ENCODE measurements at places on chromosomes 2 and 18.

GRCh38 chr2:19035238-19035637 is 323.2 kb downstream of the OSR1 start:
- DNase-seq = no peak

- no peak for DNase-seq
Observed at GRCh38 chr18:78561757-78562510, 417.7 kb upstream of the SALL3 start.

DNA sequence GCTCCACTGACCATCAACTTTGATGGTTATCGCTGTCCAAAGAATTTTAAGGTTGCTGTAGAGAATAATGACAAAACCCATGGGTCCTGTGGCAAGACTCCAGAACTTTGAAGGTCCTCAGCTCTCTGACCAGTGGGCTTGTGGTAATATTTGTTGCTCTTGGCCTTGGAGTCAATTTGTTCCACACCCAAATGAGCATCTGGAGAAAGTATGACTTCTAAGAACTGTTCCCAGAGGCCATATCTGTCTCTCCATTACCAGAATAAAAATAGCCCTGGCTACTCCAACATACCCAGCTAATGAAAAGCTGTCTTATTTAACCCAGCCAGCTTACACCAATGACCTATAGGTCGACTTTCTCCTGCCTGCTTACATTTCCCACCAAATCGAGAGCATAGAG is 466.4 kb downstream of the MEIS1 start:
- no peak for DNase-seq

- DNase-seq = no peak
Observed at GRCh38 chr2:239636808-239637207, 236.0 kb upstream of the HDAC4 start.

GRCh38 chr2:149921911-149922616 is 334.5 kb upstream of the MMADHC start:
- DNase-seq = no peak

DNA sequence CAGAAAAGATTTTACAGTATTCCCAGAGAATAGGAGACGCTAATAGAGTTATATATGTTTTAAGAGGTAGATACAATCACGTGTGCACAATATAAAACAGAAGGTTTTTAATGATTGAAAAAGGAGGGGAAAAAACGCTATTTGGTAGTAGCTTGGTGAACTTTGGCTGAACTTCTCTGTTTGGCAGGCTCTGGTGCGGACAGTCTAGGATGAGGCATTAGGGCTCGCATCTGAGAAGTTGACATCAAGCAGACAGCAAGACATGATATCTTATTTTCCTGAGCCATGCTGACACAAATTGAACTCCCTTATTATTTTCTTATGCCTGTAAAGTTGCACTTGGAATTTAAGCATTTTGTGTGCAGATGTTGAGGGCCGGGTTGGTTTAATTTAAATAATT is 176.6 kb downstream of the EN1 start:
- no peak for DNase-seq

DNA sequence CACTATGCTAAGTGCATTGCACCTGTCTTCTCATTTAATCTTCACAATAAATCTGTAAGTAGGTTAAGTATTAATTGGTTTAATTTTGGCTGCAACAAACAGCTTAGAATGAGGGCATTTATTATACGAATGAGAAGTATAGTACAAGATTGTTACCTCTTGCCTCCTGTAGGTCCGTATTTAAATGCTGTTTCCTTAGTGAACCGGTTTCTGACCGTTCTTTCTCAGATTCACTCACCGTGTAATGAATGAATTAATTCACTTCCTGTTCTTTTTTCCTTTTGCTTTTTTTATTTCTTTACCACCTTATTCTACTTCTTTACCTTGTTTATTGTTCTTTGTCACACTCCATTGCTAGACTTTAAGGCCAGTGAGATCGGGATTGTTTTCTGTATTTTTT is 153.8 kb upstream of the RASGRP3 start:
- DNase-seq = no peak

DNA sequence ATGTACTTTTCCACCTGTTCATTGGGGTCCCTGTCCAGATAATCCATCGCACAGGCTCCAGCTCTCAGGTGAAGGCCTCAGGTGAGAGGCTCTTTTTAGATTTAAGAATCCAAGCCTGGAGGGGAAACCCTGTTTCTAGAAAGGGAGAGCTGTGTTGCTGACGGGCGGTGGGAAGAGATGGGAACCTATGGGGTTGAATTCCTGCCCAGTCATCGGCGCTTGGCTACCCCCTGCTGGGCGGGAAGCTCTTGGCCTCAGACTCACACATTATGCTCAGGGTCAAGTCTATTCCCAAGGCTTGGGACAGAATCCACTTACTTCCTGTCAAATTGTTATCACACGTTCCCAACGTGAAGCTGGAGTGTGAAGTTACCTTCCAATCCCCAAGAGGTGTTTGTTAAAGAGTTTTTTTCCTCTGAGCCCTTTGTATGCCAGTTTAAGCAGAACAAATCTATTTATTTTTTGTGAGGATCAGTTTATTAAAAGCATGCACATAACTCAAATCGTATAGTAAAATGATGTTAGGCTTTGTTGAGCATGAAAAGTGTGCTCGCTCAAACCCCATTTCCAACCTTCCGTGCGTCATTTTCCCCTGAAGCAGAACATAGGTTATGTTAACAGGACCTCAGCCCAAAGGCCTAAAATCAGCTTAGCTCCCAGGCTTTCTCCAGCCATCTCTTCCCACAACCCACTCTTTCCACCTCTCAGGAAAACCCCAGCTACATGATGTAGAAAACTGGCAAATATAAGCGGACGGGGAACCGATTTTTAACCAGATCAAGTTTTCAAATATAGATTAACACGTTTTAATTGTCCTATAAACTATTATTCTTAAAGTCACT is 181.7 kb upstream of the ETAA1 start:
- no peak for DNase-seq

DNA sequence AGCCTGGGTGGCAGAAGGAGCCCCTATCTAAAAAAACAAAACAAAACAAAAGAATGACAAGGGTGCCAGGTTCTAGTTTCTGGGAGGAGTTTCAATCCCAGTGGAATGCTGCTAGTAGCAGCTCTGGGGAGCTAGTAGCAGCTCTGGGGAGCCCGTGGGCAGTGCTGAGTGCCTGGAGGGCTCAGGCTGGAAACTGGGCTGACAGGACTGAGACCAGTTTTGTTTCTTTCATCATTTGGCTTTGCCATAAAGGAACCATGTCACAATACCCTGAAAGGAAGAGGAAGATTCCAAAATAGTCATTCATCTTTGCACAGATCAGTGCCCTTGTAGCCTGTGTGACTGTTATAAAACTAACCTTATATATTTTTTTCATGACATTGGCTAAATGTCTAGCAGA is 10.6 kb downstream of the MFSD6 start:
- no peak for DNase-seq

- DNase-seq = no peak
Observed at GRCh38 chr18:24584813-24585212, 124.4 kb downstream of the HRH4 start.

- no peak for DNase-seq
Observed at GRCh38 chr2:85803704-85804425, 50.1 kb downstream of the ATOH8 start.

- DNase-seq = no peak
Observed at GRCh38 chr2:214676421-214677089, 132.9 kb downstream of the BARD1 start.

GRCh38 chr2:9256570-9257043 is 50.0 kb downstream of the ASAP2 start:
- no peak for DNase-seq

DNA sequence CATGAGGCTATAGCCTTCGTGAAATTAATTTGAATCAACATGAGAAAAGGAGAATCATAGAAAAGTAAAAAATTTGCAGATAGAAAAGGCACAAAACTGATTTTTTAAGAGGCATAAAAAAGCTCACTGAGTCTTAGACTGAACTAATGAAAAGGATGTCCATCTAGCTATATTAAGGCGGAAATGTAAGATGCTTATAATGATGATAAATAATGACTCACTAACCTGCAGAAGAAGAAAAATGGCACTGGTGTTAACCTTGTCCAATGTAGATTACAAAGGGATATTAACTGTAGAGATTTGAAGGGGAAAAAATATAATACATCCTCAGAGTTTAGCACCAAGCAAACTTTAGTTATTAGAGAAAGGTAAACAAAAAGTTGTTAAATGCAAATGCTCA is 1098.0 kb upstream of the DDX18 start:
- no peak for DNase-seq

DNA sequence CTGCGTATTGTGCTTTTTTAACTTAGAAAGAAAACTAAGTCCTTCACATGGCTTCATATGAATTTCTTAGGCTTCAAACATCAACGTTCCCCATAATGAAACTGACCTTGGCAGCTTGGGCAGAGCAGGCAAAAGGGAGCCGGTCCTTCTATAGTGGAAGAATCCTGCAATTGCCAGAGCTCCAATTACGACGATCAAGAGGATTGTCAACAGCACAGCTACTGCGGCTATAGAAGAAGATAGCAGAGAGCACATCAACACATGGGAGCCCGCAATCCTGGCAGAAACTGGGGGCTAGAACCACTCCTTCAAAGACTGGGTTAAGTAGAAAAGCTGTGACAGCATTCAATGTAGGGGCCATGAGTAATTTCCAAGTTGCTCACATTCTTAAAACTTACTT is 69.8 kb downstream of the DHRS9 start:
- no peak for DNase-seq

- DNase-seq = no peak
Observed at GRCh38 chr18:32351032-32351431, 119.7 kb downstream of the GAREM1 start.

- DNase-seq = no peak
Observed at GRCh38 chr2:230924470-230925341, at the start of gene GPR55. TSS of gene GPR55 (minus strand) at chr2:230925242. CDS start at chr2:230910962, 14,280 bp downstream.

GRCh38 chr2:119545754-119546446 is 1.7 kb downstream of the CFAP221 start:
- DNase-seq = no peak

- no peak for DNase-seq
Observed at GRCh38 chr2:59176737-59177136, 935.6 kb upstream of the FANCL start.

DNA sequence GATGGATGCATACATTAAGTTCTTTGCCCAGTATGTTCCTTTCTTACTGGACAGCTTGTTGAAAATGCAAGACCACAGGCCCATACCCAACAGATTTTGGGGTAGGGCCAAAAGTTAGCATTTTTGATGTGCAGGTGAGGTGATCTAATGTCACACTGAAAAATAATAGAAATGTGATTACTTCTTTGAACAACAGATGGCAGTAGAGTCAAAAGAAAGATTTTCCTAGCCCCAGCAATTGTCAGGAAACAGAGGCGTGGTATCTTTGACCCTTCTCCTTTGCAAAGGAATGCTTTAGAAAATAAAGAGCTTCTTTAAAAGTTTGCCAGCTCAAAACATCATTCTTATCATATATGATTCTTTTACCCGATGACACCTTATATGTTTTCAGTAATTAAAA is 343.6 kb upstream of the SYT4 start:
- DNase-seq = no peak

DNA sequence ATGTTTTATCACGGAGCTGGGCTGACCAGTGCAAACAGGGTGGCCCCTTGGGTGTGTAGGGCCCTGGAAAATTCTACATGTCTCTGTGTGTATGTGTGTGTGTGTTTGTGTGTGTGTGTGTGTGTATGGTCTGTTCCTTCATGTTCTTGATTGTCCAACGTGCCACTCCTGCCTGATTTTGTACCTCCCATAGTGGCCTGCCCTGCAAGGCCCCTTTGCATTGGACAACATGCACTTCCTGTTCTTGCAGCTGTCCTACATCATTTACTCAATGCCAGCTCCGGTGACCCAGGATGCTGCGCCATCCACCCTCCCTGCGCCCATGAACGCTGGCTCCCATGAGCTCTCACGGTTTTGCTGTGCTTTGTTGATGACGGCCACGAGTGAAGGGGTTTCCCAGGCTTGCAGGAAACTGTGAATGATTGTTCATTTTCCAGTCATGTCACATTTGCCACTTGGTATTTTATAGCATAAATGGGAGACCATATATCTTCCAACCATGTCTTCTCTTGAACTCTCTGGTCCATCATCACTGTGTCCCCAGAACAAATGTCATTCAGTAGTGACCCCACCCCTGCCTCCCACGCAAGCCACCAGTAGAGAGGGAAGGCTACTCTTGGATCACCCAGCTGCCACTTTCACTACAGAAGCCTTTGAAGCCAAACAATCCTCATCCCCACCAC is 69.7 kb upstream of the NCK2 start:
- no peak for DNase-seq

DNA sequence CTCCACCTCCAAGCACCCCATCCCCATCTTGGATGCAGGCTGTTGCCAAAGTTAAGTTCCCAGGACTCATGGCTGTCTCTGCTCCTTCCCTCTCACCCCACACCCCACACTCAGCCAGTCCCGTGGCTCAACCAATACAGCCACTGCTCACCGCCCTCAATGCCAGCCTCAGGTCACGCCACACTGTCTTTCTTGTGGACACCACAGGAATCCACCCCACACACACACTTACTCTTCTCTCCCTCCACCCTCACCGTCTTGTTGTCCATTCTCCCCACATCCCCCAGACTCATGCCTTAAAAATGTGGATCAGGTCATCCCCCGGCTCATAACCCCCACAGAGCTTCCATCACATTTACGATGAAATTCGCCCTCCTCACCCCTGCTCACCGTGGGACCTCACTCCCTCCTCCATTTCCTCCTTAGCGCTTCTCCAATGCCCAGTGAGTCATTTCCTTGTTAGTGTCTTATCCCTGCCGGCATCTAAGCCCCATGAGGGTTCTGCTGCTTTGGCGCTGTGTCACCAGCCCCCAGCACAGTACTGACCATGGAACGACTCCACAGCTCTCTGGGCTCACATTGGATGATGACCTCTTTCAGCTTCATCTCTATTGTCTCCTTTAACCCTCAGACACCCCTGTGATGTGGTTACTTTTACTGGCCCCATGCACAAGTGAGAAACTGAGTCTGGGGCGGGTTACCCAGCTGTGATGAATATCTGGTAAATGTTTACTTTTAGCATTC is 13.8 kb downstream of the MLPH start:
- no peak for DNase-seq

GRCh38 chr2:126187668-126188067 is 468.3 kb upstream of the GYPC start:
- no peak for DNase-seq

DNA sequence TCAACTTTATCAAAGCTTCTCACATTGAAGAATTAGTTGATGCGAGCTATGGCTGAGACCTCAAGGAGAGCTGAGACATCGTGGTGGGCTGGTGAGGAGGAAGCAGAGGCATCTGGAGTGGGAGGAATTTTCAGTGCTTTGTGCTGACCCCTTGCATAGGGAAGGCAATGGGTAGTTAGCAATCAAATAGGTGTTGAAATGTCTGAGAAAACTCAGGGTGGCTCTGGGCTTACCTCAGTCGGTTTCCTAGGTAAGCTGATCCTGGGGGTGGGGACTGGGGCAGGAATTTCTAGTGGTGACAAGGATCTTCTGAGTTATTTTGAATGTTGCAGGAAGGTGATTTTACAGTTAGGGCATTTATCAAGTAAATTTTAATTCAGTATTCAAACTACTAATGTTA is 20.7 kb upstream of the DPP10 start:
- DNase-seq = no peak

- no peak for DNase-seq
Observed at GRCh38 chr18:11512096-11513025, 97.0 kb upstream of the SLC35G4 start.

GRCh38 chr2:134305109-134305491 is 51.2 kb downstream of the MGAT5 start:
- DNase-seq = no peak

- DNase-seq = no peak
Observed at GRCh38 chr18:72630991-72631390, 86.8 kb upstream of the CBLN2 start.
